ENCODE measurements at places on chromosomes 2 and 18. TPM values are rescaled to one million over a fixed set of nuclear protein-coding genes. Genes with fewer than 3 reads are reported as not detected.
A peak's percentile ranks its signal among the peaks of the same experiment; 100 is the strongest.

DNA sequence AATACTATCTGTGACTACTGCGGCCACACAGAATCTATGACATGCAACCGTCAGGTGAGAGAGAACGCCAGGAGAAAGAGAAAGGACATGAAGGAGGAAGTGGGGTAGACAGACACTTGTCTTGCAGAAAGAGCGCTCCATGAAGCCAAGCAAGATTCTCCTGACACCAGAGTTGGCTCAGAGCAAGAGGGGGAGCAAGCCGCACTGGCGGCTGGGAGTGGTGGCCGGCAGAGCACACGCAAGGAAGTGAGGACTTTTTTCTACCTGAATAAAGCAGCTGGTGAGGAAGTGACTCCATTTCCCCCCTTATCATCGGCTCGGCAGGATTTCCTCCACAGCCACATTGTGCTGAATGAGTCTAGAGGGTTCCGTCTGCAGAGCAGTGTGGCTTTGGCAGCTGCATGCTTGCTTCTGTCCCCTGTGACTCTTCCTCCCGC is 181.6 kb downstream of the BCL2 start:
- no peak for DNase-seq

GRCh38 chr2:218162814-218163213 is 3.9 kb downstream of the CXCR1 start:
- no peak for DNase-seq

GRCh38 chr2:188811522-188811921 is 162.7 kb upstream of the COL3A1 start:
- DNase-seq: peak; percentile 67

- DNase-seq: peak; percentile 47
These were observed 62.9 kb downstream of the AFTPH start for GRCh38 chr2:64586883-64587481.

- peak; percentile 93 for DNase-seq
These were observed 37.5 kb downstream of the TBC1D8 start for GRCh38 chr2:101113441-101114267.

- DNase-seq: no peak
These were observed 19.8 kb upstream of the SMAD4 start for GRCh38 chr18:51010218-51010617.

DNA sequence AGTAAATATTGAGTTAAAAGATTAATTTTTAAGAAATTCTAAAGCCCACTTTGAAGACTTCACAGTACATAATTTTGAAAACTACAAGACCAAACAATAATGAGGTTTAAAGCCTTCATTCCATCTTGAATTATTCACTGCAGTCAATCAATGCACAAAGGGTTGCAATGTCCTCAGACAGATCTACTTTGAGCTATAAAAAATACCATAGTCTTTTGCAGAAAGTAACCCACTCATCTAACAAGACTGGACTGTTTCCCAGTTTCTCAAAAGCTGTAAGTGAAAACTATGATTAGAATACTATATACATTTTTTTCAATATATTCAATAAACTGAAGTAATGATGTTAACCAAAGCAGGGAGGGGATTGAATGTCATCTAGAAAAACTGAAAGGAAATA is 10.2 kb upstream of the RBM43 start:
- no peak for DNase-seq

DNA sequence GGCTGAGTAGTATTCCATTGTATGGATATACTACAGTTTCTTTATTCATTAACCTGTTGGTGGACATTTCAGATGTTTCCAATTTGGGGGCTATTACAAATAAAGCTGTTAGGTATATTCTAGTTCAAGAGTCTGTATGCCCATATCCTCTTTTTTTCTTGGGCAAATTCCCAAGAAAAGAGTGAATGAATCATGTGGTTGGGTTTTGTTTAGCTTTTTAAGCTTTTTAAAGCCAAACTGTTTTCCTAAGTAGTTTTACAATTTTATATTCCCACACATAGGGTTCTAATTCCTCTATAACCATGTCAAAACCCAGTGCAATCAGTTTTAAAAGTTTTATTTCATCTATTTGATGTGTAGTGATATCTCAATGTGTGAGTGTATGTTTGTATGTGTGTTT is 44.9 kb upstream of the BAZ2B start:
- DNase-seq: no peak

- DNase-seq: no peak
These were observed 17.4 kb downstream of the DYNC2LI1 start for GRCh38 chr2:43791035-43791765.

DNA sequence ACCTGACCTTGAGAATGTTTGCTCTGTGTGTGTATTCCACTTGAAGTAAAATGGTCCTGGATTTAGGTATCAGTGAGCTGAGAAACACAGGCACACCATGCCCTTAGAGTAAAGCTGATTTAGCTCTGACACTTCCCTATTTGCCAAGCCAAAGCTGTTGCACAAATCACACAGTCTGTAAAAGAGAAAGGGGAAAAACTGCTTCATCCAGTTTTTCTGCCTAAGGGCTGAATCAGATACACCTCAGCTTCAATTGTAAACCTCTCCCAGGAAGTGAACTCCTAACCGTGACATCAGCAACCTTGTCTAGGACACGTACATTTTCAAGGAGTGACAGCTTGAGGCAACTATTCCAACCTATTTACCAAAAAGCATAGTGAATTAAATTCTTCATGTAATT is 150.4 kb downstream of the NR4A2 start:
- DNase-seq: peak; percentile 96

BMP10 gene
- not detected for total RNA-seq

EMILIN2 gene
- 1.3 TPM for total RNA-seq

DOK6 gene
- total RNA-seq: not detected

ANKRD30BL gene
- total RNA-seq: not detected

TMEM163 gene
- total RNA-seq: not detected

WNT10A gene
- total RNA-seq: 0.53 TPM

MARCO gene
- not detected for total RNA-seq

RAMP1 gene
- not detected for total RNA-seq

TM4SF20 gene
- not detected for total RNA-seq

CABYR gene
- 10.9 TPM for total RNA-seq

DSG1 gene
- total RNA-seq: 0.17 TPM

SALL3 gene
- total RNA-seq: not detected

Data from mammary epithelial cell (primary cell).